GM12891 (cell line): ENCODE measurements at places on chromosomes 6 and 20.

DNA sequence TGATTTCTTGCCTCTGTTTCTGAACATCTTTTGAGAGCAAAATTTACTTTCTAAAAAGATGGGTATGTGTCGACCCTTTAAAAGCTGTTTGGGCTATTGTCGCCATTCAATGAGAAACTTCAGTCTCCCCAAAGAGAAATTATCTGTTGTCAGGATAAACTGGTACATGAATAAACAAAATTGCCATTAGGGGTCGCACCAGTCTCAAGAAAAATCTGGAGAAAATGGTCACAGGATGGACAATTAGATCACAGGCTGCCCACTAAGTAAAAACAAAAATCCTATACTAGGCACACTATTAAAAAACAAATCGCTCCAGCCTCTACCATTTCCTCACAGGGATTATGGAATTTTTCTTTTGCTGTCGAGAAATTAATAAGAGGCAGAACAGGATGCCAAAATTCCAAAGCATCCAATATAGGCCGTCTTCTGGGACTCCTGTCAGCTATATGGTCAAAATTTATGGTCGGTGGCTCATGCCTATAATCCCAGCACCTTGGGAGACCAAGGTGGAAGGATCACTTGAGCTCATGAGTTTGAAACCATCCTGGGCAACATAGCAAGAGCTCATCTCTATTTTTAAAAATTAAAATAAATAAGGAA lies 5.5 kb upstream of the HLA-E start:
- no peak for DNase-seq

GRCh38 chr6:138115877-138116660 lies 8.8 kb upstream of the PERP start:
- no peak for DNase-seq

- DNase-seq, result no peak
Measured at GRCh38 chr6:35782424-35782823, 1.6 kb downstream of the CLPSL1 start.

DNA sequence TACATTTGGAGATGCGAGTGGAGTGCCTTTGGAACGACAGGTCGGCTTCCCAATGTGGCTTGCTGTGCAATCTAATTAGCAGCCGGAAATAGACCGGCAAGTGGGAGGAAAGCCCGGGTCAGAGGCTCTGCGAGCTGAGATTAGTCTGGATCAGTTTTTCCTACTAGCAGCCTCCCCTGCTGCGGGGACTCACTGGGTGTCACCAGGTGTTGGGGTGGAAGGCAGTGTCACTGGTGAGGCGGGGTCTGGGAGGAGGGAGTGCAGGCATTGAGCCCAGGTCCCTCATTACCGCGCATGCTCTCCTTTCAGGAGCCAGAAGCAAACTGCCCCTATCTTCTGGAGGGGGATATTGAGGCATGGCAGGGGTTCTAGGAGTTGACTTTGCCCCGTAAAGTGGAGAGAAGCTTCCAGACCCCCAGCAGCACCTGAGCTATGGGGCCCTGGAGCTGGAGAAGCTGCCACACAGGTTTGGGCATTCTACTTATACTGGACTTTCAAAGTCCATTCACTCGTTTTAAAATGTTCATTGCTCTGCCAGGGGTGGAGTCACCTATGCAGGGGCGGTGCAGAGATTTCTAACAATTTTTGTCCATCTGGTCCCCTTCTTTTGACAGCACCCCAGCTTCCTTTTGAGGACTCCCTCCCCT lies 11.0 kb downstream of the SULF2 start:
- no peak for DNase-seq

GRCh38 chr20:1183153-1183552 lies 1.6 kb downstream of the TMEM74B start:
- no peak for DNase-seq

- DNase-seq, result no peak
Measured at GRCh38 chr20:19070026-19070425, 142.4 kb upstream of the SLC24A3 start.
